ENCODE measurements at places on chromosomes 6 and 20.

- no peak for DNase-seq
Observed at GRCh38 chr6:100246206-100246605, 218.5 kb downstream of the SIM1 start.

GRCh38 chr6:165616116-165616515, 46.9 kb downstream of the PDE10A start:
- no peak for DNase-seq

DNA sequence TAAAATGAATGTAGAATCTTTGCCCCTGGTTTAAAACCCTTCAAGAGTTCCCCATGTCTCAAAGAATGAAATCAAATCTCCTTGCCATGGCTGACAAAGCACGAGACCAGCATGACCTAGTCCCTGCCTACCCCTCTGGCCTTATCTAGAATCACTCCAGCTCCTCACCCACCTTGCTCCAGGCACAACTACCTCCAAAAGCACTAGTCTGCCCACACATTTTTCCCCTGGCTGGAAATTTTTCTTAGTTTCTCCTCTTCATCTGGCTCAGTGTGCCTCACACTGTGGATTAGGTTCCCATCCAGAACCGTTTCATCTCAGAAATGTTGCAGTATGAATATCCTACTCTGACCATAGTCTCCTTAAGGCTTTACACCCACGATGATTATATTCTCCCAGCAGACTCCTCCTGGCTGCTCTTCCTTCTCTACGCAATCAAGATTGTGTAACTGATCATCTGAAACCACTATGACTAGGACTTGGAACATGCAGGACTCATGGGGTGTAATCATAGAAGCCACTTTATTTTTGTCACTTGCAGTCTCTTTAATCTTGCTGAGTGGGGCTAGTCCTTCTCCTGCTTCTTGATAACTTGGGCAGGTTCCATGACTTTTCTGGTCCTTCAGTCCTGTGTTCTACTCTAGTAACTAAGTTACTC, 7.8 kb upstream of the MRS2 start:
- DNase-seq, result no peak

GRCh38 chr6:67914419-67914818, 720.7 kb upstream of the ADGRB3 start:
- no peak for DNase-seq

- no peak for DNase-seq
Observed at GRCh38 chr20:44589537-44589936, 7.2 kb downstream of the PKIG start.

DNA sequence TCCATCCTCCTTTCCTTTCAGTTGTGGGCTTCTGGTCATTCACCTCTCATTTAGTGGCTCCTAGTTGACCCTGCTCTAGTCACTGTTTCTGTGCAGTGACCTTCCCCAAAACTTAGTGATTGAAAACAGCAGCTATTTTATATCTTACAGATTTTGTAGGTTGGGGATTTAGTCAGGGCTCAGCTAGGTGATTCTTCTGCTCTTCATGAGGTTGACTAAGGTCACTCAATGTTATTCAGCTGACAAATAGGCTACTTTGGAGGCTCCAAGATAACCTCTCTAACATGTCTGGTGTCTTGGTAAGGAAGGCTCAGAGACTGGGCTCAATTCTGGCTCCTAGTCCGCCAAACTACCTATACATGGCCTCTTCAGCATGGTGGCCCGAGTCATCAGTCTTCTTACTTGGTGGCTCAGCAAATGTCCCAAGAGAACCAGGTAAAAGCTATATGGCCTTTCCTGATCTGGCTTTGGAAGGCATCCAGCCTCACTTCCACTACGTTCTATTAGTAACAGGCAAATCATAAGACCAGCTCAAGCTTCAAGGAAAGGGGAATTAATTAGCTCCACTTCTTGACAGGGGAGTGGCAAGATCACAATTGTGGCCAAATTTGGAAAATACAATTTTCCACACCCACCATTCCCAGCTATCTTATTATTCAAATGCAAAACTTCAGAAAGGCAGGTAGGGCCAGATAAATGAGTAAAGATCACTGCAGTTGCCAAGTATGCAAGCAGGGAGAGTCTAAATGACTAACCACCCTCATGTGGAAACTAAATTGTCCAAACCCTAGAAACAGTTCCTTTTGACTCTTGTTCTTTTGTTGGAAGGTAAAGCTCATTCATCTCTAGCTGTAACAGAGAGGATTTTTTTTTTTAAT, 50.5 kb upstream of the LTV1 start:
- DNase-seq, result no peak

DNA sequence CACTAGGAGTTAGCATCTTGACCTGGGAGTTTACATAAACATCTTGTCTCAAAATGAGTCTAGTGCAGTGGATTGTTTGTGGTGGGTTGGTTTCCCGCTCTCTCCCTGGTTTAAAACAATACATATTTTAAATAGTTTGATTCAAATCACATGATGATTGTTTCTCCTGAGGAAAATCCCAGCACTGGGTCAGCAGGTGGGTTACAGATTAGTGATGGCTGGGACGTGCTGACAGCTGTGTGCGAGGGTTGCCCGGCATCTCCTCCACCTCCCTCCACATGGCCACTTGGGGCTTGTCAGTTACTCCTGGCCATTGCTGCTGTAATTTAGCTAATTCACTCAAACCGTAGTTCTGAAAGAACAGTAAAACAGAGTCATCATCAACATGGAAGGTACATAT, 306.4 kb upstream of the CITED2 start:
- no peak for DNase-seq

- no peak for DNase-seq
Observed at GRCh38 chr6:37822851-37823682, 3.5 kb downstream of the ZFAND3 start.

DNA sequence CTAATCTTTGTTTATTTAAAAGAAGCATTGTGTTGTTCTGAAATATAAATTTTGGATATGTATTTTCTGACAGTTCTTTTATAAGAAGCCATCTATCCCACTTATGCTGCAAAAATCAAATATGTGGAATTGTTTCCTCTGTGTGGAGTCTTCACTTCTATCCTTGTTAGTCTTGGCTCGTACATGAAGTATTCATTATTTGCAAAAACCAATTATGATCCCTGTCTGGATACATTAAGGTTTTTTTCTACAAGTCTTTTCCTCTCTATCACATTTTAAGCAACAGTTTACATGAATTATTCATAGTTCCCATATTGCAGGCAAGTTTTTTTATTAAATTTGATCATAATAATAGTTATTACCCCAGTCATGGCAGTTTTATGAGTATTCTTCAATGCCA, 490.8 kb upstream of the GJE1 start:
- no peak for DNase-seq

- no peak for DNase-seq
Observed at GRCh38 chr6:115712291-115712961, 348.3 kb downstream of the FRK start.

DNA sequence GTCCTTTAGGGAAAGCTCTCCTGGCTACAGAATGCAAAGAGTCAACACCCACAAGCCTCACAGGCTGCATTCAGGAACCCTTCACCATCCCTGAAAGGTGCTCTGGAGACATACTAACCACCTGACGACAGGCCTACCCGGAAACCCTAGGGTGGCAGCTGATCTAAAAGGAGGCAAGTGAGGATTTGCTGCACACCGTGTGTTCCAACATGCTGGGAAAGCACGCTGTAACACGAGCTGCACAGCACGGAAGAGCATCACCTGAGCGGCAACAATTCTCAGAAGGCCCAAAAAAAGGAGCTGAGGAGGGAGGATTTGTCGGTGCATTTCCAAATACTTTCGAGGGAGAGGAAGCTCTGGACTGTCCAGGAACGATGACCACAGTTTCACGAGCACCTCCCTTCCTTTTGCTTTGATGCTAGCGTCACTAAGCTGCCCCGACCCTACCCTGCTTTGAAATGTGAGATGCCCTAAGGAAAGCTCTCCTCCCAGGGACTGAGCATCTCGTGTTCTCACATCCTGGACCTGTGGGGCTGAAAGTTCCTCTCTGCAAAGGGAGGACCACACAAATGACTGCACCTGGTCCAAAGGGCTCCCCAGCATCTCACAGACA, 87.0 kb downstream of the PPP1R3G start:
- no peak for DNase-seq

DNA sequence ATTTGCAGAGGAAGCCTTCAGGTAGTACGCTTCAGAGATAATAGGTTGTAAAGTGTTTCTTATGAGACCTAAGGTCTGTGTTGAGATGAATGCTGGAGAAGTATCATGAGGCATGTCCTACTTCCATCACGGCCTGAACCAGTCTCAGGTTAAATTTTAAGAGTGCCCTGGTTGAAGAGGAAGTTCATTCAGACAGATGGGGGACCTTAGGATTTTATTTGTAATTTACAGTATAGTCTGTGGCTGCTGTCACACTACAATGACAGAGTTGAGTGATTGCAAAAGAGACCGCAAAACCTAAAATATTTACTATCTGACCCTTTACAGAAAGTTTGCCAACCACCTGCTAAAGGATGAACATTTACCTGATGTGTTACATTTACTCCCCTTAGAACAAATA, 70.9 kb downstream of the UST start:
- no peak for DNase-seq

- DNase-seq, result no peak
Observed at GRCh38 chr20:41540918-41541317, 77.3 kb downstream of the CHD6 start.

DNA sequence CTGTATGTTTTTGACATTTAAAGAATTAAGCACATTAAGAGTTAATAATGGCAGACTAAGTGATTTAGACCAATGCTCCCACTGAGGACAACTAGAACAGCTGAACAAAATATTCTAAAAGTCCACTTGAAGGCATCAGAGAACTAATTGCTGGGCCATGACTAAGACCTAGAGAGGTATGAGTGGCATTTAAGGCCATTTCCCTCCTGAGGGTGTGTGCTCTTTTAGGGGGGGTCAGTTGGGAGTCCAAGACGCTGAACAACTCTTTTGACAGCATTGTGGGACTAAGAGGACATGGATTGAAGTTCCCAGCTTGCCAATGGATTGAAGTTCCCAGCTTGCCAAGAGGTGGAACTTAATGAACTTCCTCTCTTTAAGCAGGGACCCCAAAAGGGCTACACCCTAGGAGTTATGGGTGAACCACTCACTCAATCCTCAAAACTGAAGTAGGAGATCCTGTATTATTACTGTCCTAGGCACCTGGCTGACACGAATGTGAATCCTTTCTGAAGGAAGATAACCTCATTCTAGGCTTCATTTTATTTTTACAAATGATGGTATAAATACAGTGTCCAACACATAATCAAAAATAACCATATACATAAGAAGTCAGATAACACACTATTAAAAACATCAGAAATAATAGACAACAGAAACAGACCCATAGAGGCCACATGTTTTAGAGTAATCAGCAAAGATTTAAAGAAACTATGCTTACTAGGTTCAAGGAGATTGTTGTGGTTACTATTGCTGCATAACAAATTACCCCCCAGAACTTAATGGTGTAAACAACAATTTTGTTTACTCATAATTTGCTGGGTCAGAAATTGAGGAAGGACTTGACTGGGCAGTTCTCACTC, 175.1 kb downstream of the VEGFA start:
- no peak for DNase-seq

- DNase-seq, result no peak
Observed at GRCh38 chr6:106102967-106103727, 17.0 kb downstream of the PRDM1 start.

DNA sequence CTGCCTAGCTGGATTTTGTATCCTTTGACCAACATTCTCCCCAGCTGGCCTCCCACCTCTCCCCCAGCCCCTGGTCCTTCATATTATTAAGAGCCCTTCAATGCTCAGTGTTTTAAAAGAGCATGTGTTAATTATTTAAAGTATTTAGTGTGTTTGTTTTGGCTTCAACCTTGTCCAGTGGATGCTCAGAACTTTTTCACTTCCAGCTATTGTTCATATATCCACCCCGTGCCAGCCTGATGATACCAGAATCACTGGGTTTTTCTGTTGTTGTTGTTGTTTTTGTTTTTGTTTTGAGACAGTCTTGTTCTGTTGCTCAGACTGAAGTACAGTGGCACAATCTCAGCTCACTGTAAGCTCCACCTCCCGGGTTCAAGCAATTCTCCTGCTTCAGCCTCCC, 30.4 kb upstream of the SNX9 start:
- DNase-seq, result no peak

- DNase-seq, result no peak
Observed at GRCh38 chr20:24634855-24635254, 165.4 kb downstream of the SYNDIG1 start.

DNA sequence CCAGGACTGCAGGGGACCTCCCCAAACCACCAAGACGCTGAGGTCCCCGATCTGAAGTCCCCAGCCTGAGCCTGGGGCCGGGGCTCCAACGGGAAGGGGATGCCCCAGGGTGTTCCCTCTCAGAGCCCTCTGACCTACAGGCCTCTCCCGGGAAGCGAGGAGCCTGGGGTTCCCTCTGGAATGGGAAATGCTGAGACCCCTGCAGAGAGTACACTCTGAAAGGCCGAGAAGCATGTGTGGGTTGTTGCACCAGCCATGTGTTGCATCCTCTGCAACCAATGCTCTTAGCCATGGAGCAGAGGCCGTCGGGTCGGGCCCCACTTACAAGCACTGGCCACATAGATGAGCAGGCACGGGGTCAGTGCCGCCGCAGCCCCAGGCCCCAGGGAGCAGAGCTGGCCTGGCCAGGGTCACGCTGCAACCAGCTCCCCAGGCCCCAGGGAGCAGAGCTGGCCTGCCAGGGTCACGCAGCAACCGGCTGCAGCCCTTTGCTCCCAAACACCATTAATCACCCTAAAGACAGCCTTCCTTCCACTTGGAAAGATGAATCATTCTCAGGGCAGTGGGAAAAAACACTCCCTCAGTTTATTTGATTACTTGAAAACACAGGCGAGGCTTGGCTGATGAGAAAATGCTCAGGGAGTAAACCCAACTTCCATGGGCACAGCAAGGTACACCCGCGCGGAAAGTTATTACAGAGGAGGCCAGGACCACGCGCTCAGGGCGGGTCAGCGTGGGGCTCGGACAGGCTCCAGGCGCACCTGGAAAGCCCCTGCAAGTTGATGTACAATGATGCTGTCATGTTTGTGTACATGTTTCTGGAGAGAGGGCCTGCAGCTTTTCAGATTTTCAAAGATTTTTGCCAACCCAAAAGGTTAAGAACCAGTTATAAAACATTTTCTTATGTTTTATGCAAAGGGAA, 78.0 kb upstream of the AFDN start:
- no peak for DNase-seq

DNA sequence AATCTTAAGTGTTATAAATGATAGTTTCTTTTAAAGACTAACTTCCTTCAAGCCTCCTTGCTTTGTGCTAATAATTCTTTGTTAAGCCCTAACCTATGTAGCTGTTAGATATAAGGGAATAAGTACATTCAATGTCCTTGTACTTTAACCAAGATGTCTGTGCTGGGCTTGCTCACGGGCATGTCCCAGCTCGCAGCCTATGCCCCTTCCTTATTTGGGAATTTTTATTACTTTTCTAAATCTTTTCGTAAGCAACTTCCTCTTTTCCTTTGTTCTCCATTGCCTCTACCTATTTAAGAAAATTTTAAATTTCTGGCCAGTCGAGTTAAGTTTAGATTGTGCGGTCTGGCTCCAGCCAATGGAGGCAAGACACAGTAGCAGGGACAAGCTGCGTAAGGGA, 26.0 kb upstream of the CDK19 start:
- no peak for DNase-seq

GRCh38 chr6:42790549-42791181, 8.8 kb downstream of the BICRAL start:
- no peak for DNase-seq
